CD4-positive, alpha-beta T cell treated with Interleukin-4 for 1 hour (primary cell): ENCODE measurements at places on chromosomes 3 and 15.

GRCh38 chr3:196942915-196943277 lies 568 bp upstream of the NCBP2 start:
- peak; percentile 28 for DNase-seq

DNA sequence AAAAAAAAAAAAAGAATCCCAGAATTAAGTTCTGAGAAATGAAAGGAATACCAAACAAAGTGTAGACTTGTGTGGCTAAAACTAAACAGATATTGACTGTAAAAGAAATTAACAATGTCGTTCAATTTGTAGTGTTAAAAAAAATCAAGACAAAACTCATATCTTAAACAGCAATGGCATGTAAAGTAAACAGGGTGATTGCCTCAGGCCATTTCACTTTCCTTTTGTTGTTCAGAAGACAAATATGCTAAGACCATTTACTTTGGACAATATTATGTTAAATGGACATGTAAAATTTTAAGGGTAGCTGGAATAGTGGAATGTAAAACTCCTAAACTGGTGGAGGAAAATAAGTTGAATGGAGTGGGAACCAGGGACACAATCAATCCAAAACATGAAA lies 139.1 kb downstream of the RTP4 start:
- no peak for DNase-seq

DNA sequence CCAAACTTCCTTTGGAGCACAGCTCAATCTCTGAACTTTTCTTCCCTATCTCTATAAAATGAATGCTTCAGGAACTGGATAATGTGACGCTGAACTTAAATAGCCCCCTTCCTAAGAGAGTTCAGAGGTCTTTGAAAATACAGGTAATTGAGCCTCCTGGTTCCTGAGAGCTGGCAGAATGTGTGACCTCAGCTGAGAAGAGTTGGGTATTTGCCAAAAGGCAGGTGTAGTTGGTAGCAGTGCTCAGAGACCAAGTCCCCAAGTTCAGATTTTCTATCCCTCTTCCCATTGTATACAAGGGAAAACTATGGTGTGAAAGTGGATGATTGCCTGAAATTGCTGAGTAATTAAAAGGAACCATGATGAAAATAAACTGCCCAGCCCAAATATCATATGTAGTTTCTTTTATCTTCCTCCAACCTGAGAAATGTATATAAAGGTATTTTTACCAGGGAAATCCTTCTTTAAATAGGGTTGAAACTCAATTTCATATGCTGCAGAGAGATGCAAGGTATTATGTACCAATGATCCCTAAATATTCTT lies 154.6 kb upstream of the ICE2 start:
- no peak for DNase-seq

GRCh38 chr15:31550211-31550977 lies 223.8 kb downstream of the KLF13 start:
- no peak for DNase-seq

GRCh38 chr15:84819791-84820190 lies 2.6 kb downstream of the ALPK3 start:
- DNase-seq = no peak

- DNase-seq = no peak
Observed at GRCh38 chr3:33115024-33115768, 1.4 kb downstream of the CRTAP start.

DNA sequence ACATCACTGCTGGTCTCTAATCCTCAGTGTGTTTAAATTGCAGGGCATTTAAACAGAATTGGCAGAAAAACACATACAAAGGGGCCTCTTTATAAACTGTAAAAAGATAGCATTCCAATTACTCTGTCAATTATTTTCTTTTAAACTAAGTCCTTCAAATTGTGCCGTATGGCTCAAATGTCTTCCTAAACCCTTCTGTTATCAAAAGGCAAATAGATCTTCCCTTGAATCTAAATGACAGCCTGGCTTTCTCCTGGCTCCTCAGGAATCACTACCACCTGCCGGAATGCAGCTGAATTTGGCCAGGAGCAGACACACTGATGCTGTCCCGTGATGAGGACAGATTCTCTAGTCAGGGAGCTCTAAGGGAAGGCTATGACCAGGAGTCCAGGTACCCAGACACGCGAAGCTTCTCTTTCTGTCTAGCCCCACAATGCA lies 85.6 kb downstream of the IGF2BP2 start:
- no peak for DNase-seq

GRCh38 chr15:84929795-84930603 lies 45.5 kb downstream of the SLC28A1 start:
- no peak for DNase-seq

DNA sequence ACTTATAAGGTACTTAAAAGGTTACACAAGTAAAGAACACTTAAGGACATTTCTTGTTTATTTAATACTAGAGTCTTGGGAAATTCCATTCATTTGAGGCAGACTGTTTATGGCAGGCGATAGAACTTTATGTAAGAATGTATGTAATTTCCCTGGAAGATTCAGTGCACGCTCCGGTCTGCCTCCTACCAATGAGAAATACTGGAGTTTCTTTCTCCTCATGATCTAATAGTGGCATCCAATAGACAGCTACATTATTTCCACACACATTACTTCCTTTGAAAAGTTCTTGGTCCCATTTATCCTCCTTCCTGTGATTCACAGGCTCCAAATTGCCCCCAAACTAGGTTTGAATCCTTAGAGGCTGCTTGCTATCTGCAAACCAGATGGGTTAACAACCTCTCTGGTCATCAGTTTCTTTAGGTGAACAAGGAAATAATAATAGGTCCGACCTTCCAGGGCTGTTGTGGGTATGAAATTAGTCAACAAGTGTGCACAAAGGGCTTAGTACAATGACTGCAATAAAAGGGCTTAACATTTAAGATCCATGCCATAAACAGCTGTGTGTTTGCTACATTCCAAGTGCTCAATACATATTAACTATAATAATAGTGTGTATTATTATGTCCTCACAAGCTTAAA lies 30.7 kb downstream of the EIF4E3 start:
- no peak for DNase-seq

DNA sequence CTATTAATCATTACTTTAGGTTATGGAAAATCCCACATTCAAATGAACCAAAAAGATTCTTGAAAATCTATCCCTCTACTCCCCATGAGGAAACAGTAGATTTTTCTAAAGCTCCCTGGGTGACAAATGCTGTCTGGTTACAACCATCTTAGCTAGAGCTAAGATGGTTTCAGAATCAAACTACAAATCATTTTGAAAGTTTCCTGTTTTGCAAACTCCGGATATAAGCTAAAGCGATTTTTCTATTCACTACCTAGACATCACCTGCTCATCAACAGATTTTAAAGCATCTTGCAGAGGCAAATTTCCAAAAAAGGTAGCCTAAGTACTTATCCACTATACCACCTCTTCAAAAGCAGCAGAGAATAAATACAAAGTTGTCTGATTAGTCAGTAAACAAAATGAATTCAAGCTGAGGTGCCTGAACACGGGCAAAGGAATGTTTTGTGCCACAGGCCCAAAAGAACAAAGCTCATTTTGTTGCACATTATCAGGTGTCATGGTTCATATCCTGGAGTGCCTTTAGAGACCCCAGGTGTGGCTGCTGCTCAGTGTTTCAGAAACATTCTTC lies 204.9 kb downstream of the TNIK start:
- DNase-seq = peak; percentile 59

DNA sequence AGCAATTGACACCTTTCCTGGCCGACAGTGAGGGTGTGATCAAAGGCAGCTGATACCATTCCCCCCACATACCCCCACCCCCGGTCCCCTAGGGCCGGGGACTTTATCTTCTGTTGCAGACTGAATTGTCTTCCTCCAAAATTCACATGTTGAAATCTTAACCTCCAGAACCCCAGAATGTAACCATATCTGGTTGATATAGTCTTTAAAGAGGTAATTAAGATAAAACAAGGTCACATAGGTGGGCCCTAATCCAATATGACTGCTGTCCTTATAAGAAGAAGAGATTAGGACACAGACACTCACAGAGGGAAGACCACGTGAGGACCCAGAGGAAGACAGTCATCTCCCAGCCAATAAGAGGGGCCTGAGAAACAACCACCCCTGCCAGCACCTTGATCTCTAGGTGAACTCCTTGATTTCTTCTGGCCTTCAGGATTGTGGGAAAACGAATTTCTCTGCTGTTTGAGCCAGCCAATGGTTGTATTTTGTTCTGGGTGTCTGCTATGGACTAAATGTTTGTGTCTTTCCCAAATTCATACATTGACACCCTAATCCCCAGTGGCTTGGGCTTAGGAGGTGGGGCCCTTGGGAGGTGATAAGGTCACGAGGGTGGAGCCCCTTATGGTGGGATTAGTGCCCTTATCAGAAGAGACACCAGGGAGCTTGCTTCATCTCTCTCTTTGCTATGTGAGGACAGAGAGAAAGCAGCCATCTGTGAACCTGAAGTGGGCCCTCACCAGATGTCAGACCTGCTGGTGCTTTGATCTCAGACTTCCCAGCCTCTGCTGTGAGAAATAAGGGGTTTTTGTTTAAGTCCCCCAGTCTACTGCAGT lies 144.0 kb downstream of the CHSY1 start:
- no peak for DNase-seq

- no peak for DNase-seq
Observed at GRCh38 chr3:4818164-4818563, 161.1 kb upstream of the BHLHE40 start.

GRCh38 chr3:31572236-31573004 lies 39.7 kb downstream of the STT3B start:
- no peak for DNase-seq

GRCh38 chr3:147356909-147357900 lies 49.1 kb downstream of the ZIC4 start:
- no peak for DNase-seq

- peak; percentile 48 for DNase-seq
Observed at GRCh38 chr3:129824926-129825541, 68.5 kb downstream of the TMCC1 start.

DNA sequence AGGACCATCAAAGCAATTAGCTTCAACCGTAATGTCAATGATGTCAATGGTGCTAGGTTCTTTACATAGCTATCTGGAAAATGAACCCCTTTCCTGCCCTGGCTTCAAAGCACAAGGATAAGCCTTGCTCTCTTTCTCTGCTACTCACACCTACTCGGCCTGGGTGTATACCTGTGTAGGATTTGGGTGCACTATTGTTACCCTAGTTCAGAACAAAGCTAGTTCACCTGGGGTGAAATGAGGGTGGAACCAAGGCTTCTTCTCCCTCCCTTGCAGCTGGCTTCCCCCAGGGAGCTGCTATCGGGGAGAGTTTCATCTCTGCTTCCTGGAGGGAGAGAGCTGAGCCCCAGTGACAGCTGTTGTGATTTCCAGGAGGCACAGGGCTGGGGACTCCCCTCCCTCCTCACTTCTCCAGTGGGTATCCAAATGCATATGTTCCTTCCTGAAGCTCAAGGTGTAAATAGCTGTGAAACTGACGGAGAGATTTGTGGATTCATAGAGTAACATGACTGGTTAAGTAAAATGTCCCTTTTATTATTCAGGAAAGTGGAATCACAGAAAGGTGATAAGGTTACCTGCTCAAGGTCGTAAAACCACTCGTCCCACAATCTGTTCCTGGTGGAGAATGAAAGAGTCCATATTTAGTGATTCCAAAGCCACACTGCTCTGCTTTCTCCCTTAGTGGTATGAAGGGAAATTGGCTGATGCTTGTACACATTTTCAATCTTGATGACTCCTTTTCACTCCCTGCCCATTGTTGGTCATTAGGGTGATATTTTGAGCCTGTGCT lies 11.8 kb upstream of the C3orf70 start:
- DNase-seq = no peak

GRCh38 chr15:92417716-92418115 lies 24.0 kb downstream of the ST8SIA2 start:
- no peak for DNase-seq

GRCh38 chr3:9729419-9729818 lies 2.1 kb upstream of the BRPF1 start:
- DNase-seq = no peak

DNA sequence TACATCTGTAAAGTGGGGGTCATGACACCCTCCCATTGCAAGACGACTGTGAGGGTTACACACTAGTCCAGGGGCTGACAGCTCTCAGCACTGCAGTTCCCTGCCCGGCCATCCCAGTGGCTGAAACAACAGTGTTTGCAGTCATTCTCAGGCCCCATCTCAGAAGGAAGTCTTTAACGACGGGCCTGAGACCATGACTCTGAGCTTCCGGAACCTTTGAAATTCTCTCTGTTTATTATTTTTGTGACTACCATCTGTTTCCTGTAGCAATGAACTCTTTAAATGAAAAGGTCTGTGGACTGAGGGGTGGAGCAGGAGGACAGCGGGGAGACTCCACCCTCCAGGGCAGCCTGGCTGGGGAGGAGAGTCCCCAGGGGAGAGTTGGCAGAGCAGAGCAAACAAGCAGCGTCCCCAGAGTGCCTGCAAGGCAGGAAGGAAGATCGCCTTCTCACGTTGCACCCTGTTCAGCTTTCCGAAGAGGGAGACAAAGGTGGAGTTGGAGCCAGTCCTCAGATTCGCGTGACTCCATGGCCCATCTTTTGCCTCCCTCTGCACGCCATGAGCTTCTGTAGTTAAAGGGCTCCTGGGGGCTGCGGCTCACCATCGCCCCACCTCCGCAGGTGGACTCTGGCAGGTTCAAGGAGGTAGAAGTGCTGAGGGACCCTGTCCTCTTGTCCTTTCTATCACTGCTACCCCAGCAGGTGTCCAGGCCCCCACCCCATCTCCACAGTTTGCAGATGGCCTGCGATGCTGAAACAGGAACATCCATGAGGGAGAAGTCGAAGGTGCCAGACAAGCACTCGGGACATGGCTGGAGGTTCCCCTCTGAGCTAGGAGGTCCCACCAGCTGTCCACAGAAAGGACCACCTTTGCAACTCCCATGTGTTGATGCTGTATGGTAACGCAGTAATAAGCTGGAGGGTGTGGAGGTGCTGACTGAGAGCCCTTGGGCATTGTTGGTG lies 525.8 kb upstream of the PROK2 start:
- DNase-seq = peak; percentile 22

- DNase-seq = no peak
Observed at GRCh38 chr15:94286583-94286982, 55.2 kb downstream of the MCTP2 start.

DNA sequence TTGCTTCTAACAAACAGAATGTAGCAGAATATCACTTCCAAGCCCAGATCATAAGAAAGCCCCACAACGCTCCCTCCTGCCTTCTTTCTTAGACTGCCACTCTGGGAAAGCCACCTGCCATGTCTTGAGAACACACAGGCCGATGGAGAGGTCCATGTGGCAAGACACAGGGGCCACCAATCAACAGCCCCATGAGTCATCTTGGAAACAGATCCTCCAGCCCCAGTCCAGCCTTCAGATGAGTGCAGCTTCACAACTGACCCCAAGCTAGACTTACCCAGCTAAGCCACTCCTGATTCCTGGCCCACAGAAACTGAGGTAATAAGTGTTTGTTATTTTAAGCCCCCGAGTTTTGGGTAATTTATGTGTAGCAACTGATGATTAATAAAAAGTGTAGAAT lies 39.7 kb downstream of the PTH1R start:
- DNase-seq = no peak

GRCh38 chr3:155332716-155333115 lies 39.2 kb upstream of the STRIT1 start:
- no peak for DNase-seq

GRCh38 chr15:87209891-87210689 lies 1046.4 kb downstream of the NTRK3 start:
- DNase-seq = no peak

- DNase-seq = no peak
Observed at GRCh38 chr3:5226783-5227182, 39.3 kb downstream of the EDEM1 start.
